Body of pancreas (tissue), 4 donors: ENCODE measurements at places on chromosomes 1 and 21. TPM values are rescaled to one million over a fixed set of nuclear protein-coding genes. Genes with fewer than 3 reads are reported as not detected.

PPIE gene
- total RNA-seq: 33.6 TPM

FAM131C gene
- not detected for total RNA-seq

SNAPIN gene
- total RNA-seq: 21.8 TPM

VAMP4 gene
- total RNA-seq: 8.8 TPM

GUCA2B gene
- total RNA-seq: not detected

PTAFR gene
- 2.3 TPM for total RNA-seq

WNT3A gene
- not detected for total RNA-seq

FAM3B gene
- 74.5 TPM for total RNA-seq

CRYZ gene
- total RNA-seq: 28.7 TPM

RGS16 gene
- 3.9 TPM for total RNA-seq

PODN gene
- total RNA-seq: 35.8 TPM

AGBL4 gene
- total RNA-seq: 0.78 TPM

NR1I3 gene
- not detected for total RNA-seq

IGSF3 gene
- 5.2 TPM for total RNA-seq

GOLT1A gene
- total RNA-seq: not detected

PLA2G2F gene
- not detected for total RNA-seq

KRTAP20-4 gene
- not detected for total RNA-seq

CR1L gene
- not detected for total RNA-seq

ASTN1 gene
- 0.78 TPM for total RNA-seq

GJC2 gene
- 0.33 TPM for total RNA-seq

KRTAP20-3 gene
- not detected for total RNA-seq

AKIRIN1 gene
- 20.5 TPM for total RNA-seq

FNDC5 gene
- not detected for total RNA-seq

SLC25A34 gene
- total RNA-seq: 6.9 TPM

NEGR1 gene
- total RNA-seq: 6.3 TPM

CYP4Z1 gene
- 0.52 TPM for total RNA-seq

GNAT2 gene
- not detected for total RNA-seq

TM2D1 gene
- total RNA-seq: 29.3 TPM

BEND5 gene
- total RNA-seq: 8.6 TPM

COL11A1 gene
- 2.6 TPM for total RNA-seq

CELF3 gene
- 1.6 TPM for total RNA-seq

DPT gene
- total RNA-seq: 57.1 TPM

GALNT2 gene
- 68.6 TPM for total RNA-seq

LRRN2 gene
- total RNA-seq: 1.6 TPM

RGS18 gene
- 1.0 TPM for total RNA-seq

PDE4B gene
- total RNA-seq: 12.2 TPM

OR2L3 gene
- not detected for total RNA-seq

FAF1 gene
- total RNA-seq: 27.5 TPM

TAS1R3 gene
- not detected for total RNA-seq

IGSF9 gene
- total RNA-seq: 4.9 TPM

SERTAD4 gene
- 1.0 TPM for total RNA-seq

CLDN17 gene
- not detected for total RNA-seq

CHIA gene
- not detected for total RNA-seq

RNU1-4 gene
- 15,479 TPM for total RNA-seq

TSPAN1 gene
- total RNA-seq: 5.2 TPM

NBPF6 gene
- not detected for total RNA-seq

ATP1A2 gene
- total RNA-seq: 1.6 TPM

TNFSF4 gene
- 1.3 TPM for total RNA-seq

HSF2BP gene
- 3.1 TPM for total RNA-seq

CCDC18 gene
- total RNA-seq: 1.3 TPM
